HuH-7 (cell line): ENCODE measurements at places on chromosomes 13 and 19.

GRCh38 chr19:7982651-7983099 lies 22.8 kb downstream of the ELAVL1 start:
- no peak for DNase-seq

DNA sequence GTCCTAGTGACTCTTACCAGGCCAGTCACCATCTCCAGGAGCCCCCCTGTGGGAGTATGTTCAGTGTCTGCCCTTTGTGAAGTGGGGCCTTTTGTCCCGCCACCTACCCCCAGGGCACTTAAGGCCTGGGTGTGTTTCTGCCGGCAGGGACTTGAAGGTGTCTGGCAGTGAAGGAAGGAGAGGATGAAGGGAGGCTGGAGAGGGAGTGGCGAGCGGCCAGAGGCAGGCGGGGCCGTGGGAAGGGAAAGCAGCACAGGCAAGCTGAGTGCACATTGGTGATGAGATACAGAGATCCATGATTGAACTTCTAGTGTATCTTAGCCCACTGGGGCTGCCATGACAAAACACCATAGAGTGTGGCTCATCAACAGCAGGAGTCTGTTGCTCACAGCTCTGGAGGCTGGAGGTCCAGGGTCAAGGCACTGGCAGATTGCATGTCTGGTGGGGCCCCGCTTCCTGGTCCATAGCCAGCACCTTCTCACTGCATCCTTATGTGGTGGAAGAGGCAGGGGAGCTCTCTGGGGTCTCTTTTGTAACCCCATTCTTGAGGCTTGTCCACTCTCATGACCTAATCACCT lies 17.5 kb downstream of the CUL4A start:
- DNase-seq, result no peak

DNA sequence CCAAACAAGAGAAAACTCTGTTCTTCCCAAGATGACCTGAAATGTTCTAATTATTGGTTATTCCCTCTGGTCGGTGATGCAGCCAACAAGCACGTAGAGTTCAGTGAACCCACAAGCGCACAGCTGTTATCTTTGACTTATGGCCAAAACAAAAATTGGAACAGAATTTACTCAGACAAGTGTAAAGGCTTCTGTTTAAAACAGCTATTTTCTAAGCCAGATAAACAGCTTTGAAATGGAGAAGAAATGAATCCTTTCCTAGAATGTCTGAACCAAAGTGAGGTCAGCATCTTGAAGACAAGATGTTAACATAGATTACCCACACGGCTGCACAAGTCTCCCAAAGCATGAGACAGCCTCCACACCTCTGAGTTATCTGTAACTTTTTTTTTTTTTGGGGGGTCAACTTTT lies 669.2 kb downstream of the DIAPH3 start:
- DNase-seq, result no peak

DNA sequence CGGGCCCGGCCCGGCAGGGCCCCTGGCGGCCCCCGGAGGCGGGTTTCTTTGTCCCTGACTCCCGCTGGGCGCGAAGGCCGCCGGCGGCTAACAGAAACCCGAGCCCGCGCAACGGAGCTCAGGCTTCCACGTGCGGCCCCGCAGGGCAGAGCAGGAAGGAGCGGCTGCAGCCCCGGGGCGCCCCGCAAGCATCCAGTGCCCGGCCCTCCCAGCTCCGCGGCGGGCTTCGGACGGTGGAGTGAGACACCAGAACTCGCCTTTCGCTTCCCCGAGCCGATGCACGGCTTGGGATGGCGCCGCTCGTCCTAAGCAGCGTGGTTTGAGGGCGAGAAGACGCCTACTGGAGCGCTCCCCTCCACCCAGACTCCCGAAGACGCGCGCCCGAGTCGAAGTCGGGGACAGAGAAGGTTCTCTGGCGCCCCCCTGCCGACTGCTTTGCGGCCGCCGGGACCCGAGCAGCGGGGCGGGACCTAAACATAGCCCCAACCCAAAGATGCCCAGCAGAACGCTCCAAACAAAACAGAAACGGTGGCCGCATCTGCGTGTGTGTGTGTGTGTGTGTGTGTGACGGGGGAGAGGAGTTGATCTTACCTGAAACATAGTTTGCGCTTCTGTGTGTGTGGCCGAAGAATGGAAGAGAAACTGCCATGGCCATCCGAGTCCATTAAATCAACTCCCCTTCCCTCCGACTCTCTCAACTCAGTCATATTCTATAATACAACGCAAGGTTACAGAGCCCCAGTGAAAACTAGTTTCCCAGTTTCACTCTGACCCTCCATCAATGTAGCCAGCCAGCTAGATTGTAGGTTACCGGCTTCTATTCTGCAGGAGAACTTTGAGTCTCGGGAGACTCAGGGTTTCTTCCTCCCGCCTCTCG lies 629 bp upstream of the FGF9 start:
- DNase-seq, result peak; percentile 66

DNA sequence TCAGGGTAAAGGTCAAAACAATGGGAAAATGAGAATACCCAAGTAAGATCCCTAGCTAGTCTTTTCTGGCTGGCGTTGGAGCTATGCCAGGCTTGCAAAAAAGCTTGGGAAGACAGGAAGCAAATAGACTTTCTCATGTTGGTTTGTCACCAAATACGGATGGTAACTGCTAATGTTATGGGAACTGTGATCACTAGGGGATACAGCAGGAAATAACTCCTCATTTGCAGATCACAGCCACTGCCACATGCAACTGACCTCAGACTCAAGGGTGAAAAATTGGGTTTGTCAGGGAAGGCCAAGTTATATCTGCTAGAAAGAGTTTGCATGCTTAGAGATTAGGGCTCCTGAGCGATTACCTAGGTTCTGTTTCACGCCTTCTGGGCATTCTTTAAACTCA lies 162.9 kb downstream of the NHLRC3 start:
- DNase-seq, result no peak

- no peak for DNase-seq
Measured at GRCh38 chr19:32864318-32865007, 5.1 kb downstream of the SLC7A9 start.
